Cortex of kidney (tissue), 1 donor: ENCODE measurements at places on chromosomes 5 and 9.

GRCh38 chr9:118395415-118395814, 691.2 kb downstream of the TLR4 start:
- DNase-seq: no peak

DNA sequence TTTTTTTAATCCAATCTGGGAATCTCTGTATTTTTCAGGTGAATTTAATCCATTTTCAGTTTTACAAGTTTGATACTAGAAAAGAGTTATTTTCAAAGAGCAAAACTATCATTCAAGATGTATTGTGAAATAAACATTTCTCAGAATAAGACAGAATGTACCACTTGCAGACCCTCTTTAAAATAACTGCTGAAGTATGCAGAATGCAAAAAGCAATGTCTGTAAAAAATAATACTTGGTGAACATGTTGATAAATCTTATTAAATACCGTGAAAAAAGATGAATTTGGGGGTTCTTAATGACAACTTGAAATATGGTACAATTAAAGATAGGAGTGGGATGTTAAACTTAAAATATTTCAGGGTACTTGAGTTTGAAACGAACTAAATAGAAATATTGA, 26.1 kb upstream of the RASA1 start:
- no peak for DNase-seq

GRCh38 chr5:88290801-88291200, 22.2 kb upstream of the TMEM161B start:
- DNase-seq: no peak

DNA sequence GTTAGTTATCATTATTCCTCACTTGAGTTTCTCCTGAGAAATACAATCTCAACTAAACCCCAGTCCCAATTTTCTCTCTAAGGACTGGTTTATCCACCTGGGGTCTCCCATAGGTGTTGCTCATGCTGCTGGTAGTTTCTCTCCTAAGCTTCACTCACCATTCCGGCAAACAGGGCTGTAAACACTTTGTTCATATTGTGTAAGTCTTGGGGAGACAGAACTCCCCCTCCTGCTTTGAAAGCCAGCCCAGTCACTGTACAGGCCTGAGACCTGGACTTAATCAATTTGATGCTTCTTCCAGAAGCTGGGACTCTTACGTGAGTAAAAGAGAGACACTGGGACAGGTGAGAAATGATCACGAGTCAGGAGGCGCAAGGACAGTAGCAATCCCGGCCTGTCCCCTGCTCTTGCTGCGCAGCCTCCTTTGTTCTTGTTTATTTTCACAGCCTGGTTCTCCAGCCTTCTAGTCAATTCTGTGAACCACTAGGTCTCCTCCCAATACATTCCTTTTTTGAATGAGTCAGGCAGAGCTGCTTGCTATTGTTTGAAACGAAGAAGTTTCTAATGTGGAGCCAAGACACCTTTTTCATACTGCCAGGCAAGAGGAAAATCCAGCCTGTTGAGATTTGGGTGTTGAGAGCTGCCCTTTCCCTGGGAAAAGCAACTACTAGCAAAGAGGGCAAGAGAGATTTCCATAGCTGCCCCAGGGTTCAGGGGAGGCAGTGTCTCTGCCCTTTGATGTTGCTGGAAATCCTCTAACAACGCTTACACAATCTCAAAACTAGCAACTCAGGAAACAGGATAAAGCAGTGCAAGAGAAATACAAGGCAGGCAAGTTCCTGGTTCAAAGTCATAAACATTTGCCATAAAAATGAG, 9.2 kb upstream of the SHROOM1 start:
- DNase-seq: no peak

- no peak for DNase-seq
Measured at GRCh38 chr5:78162253-78162862, 132.1 kb downstream of the AP3B1 start.
